ENCODE measurements at places on chromosomes 13 and 19.

DNA sequence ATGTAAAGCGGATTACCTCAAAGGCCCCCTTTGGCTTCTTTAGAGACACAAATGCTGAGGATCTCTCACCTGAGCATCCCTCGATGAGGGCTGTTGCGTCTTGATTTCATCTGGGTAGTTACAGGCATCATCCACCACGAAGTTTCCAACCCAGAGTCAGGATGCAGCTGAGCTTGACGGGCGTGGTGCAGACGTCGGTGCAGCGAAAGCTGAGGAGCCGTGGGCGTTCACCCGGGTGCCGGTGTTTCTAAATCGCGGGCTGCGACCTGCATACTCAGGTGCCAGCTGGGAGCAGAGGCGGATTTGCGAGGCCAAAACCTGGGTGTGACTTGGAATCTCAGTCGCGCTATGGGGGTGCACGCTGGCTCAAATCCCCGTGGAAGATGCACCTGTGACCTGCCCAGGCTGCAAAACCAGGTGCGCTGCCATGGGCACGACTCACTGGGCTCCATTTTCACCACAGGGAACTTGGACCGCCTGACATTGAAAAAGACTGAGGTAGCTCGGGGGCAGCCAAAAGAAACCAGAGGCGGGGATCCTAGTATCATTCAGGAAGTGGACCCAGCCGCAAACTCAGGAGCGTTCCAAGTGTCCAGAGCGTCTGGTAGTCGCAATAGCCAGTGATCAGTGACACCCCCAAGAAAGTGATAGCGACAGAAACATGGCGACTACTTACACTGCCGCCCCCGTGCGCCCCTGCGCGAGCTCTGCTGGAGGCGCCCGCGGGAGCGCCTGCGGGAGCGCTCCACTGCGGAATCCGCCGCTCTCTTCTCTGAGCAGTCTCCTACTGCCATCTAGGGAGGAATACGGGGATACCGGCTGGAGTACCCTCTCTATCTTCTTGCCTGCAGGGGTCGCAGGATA lies 36.4 kb upstream of the IGFL4 start:
- peak; percentile 62 for DNase-seq

DNA sequence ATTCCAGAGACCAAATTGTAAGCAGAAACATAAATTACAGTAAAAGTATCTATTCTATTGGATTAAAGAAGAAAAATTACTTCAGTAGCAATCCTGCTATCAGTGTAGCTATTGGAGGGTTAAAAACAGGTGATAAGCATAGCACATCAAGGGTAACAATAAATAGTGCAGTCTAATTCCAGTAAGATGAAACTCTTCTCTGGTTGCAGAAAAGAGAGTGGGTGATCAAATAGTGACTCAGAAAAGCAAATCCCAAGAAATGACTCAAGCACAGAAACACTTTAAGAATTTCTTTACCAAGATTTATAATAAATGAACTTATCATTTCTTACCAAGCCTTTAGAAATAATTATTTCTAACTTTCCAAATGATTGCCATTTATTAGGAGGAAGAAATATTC lies 135.7 kb downstream of the LMO7 start:
- DNase-seq = peak; percentile 60

DNA sequence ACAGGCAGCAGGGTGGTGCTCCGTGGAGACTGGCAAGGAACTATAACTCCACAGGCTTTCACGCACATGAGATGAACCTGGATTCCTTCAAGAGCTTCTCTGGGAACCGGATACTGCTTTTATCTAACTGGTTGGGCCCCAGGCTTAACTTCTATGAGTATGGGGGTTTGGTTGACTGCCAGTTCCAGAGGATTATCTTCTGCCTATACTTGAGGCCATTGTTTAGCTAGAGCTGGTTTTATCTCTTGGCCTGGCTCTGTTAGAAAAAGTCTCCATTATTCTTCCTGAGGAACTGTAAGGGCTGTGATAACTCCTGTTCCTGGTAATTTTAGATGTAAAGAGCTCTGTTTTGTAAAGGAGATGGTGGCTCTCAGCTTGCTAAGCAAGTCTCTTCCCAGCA lies 40.9 kb downstream of the ZNF846 start:
- no peak for DNase-seq

DNA sequence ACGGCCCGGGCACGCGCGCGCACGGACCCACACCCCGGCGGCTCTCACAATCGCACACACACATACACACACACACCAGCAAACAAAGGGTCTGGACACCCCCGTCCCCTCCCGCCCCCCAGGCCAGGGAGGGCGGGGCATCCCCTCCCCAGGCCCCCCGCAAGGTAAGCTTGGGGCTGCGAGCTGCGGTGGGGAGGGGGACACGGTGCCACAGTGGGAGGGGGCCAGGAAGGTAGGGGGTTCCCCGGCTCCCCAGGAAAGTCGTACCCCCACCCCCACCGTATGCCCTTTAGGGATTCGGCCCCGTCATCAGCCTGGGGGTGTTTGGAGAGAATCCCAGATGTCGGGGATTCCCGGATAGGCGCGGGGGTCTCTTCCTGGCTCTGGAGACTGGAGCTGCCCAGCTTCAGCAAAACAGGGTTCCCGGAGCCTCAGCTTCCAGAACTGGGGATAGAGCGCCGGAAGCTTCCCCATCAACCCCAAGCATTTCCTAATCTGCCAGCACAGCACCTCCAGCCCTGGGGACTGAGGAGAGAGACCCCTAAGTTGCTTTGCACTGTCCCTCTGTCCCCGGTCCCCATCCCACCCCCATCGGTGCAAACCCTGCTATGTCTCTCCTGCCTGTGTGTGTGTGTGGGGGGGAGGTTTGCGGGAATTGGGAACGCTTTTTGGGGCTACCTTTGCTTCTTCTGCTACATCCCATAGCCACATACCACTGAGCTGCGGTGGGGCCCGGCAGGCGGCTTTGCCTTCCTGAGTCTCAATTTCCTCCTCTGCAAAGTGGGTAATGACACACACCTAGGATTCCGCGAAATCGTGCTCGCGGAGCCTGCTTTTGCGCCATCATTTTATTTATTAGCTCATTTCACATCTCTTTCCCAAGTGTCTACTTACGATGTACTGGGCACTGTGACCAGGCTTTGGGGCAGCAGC lies 1.8 kb upstream of the CDC37 start:
- DNase-seq = no peak

DNA sequence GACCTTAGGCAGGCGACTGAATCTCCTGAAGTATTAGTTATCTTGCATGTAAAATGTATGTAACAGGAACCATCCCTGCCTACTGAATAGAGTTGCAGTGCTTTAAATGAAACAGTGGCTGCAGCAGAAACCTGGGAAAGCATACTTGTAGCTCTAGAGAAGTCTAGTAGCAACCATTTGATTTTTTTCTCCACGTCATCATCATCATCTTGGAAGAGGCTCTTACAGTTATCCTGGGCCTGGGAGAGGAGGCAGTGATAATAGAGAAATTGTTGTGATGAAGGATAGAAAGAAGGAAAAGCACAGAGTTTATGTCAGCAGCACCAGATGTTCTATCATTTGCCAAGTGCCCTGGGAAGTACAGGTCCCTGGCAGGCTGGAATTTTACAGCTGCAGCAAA lies 377.6 kb downstream of the ITGBL1 start:
- DNase-seq = no peak

- peak; percentile 31 for DNase-seq
These were observed 75.8 kb downstream of the TBC1D4 start for GRCh38 chr13:75405976-75406703.

DNA sequence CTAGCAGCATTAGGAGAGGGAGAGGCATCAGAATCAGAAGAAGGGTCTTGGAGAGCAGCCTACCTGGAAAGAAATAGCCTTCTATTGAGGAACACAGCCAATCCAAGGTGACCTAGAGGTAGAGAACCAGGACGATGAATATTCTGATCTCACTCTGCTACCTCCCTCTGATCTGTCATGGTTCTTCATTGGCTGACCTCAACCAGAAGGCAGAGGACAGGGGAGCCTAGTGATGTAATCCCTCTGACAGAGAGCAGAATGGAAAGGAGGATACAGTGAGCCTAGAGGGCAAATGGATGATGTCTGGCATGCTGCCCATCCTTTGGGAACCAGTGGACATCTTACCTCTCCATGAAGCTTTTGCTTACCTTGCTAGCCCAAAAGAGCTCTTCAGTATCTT lies 3.6 kb downstream of the ZNF507 start:
- DNase-seq = no peak

- DNase-seq = no peak
These were observed 20.0 kb upstream of the GPR18 start for GRCh38 chr13:99278200-99278599.

DNA sequence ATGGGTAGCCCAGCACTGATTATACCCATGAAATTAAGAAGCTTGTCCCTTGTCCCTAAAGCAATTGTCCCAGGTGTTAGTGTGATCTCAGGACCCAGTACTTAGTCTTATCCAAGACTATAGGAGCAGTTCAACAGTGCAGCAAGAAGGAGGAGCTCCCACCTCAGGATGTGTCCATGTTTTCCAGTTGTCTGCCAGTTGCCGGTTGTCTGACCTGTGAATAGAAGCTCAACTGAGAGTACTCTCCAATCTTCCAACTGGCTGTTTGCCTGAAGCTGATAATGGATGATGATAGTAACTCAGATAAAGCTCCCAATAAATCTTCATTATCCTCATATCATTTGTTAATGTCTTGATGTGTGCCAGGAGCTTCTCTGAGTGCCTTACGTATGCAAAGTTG lies 107.2 kb upstream of the HTR2A start:
- no peak for DNase-seq

GRCh38 chr13:78604782-78605611 lies 1.6 kb upstream of the POU4F1 start:
- DNase-seq = no peak

GRCh38 chr19:50516964-50517703 lies 3.4 kb upstream of the ASPDH start:
- no peak for DNase-seq

- DNase-seq = no peak
These were observed 8.6 kb downstream of the TLE2 start for GRCh38 chr19:3020321-3020960.

- no peak for DNase-seq
These were observed 2.6 kb downstream of the NAPSA start for GRCh38 chr19:50362656-50363424.

DNA sequence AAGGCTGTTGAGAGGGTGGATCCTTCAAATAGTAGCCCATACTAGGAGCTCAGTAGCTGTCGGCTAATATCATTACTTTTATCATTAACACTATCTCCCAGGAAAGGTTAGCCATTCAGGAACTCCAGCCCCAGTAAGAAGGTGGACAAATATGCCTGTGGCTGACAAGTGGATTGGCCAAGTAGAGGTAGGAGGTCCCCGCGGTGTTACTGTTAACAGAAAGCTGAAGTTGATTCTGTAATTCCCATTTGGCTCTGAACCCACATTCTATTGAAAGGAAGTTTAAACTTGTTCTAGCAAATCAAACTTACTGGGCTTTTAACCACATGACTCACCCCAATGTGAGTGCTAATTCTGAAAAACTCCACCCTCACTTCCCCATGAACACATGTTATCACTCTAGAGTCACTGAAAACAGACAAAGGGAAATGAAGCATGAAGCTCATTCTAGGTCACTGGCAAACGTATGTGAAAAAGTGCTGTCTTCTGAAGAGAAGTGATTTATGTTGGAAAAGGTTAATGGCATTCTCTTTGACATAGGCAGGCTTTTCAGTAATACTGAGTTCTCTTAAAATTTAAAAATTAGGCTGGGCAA lies 273.5 kb downstream of the FGF14 start:
- DNase-seq = peak; percentile 25

GRCh38 chr13:51495316-51495715 lies 42.5 kb upstream of the INTS6 start:
- DNase-seq = no peak

DNA sequence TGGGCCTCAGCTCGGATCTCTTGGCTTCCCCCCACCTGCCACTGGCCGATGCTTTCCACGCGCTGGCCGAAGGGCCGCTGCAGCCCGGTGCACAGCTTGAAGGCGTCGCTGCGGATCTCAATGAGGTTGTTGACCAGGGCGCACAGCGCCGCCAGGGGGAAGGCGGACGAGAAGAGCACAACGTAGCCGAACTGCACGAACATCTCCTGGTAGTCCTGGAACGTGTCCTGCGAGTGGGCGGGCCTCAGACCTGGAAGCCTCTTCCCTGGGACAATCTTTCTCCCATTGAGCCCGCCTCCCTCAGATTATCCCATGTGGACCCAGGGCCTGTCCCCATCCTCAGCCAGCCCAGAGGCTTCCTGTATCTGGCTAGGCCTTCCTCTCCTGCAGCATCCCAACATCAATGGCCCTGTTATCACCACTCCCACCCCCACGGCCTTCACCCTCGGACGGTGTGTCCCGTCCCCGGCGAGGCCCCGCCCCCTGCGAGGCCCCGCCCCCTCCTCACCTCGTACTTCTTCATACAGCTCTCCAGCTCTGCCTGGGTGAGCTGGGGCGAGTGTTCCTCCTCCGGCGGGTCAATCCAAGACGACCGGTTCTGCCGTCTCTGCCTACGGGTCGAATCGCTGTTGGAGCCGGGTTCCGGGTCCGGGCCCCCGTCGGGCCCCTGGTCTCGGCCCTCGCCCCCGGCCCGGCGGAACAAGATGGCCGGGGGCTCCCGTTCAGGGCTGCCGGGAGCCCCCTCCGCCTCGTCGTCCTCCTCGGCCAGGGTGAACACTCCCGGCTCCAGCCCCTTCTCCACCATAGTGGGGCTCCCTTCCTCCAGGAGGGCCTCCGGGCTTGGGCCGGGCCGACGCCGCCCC lies 6.8 kb downstream of the ANO8 start:
- no peak for DNase-seq

DNA sequence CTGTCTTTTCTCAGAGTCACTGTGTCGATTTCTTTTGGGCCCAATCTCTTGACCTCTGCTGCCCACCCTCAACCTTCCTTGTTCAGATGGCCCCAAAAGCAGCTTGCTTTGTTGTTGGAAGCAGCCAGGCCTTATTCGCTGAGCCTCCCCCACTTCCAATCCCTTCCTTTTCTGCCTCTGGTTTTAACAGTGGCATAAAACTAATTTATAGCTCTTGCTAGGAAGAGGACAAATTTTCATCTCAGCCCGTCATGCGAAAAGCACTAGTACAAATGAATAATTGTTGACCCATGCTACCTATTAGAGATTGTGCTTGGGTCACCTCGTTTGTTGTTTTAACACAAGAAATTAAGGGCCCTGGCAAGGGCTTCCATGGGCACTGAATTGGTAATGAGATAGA lies 51.1 kb downstream of the SIAH3 start:
- no peak for DNase-seq

- no peak for DNase-seq
These were observed 37.9 kb downstream of the PCDH8 start for GRCh38 chr13:52810526-52810925.

- DNase-seq = peak; percentile 52
These were observed 102.7 kb downstream of the ZAR1L start for GRCh38 chr13:32212421-32212820.

- no peak for DNase-seq
These were observed 1591.6 kb upstream of the MIR17HG start for GRCh38 chr13:89755729-89756492.

GRCh38 chr19:2054763-2055162 lies 3.7 kb upstream of the MKNK2 start:
- DNase-seq = no peak

Data from stromal cell of bone marrow (primary cell).